ENCODE measurements at places on chromosomes 5 and 9.

DNA sequence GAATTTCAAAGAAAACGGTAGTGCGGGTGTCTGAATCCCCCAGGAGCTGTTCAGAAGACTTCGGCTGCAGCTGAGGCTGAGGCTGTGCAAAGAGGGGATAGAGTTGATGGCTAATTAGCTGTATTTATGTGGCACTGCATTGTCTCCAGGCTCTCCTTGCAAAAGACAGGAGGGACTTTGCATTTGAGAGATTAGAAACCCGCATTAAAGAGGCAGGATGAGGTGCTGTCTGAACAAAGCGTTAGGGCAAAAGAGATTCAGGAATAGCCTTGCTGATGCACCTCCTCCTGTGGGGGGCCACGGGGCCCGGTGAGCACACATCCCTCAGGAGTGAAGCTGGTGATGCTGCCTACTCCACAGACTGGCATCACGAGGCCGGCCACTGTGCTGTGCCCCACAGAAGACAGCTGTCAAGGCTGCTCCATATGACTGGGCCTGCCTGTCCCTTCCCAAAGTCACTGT lies 343.6 kb upstream of the DAP start:
- DNase-seq: peak; percentile 10

- no peak for DNase-seq
Measured at GRCh38 chr5:133496631-133497030, 115.7 kb downstream of the FSTL4 start.

DNA sequence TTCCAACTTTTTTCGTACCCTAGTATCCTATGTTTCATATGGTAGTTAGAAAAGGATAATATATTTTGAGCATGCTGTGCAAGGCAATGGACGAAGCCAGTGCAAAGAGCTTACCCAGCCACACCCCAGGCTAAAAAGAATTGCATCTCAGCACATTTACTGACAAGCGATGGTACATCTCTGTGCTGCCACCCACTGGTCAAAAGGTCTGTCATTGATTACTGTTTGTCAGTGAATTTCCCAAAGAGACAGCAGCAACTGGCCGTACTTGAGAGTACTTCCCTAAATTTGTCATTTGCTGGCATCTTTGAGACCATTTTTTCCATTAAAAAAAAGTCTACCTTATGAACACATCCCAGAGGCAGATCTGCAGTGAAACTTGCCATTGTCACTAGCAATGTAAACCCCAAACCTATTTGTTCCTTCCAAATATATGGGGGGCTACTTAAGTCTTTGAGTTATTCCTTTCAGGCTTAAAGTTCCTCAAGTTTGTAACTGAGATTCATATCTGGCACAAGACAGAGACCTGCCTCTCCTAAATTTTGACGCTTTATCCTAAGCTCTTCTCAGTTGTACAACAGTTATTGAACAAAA lies 184.3 kb downstream of the CTNND2 start:
- peak; percentile 50 for DNase-seq

DNA sequence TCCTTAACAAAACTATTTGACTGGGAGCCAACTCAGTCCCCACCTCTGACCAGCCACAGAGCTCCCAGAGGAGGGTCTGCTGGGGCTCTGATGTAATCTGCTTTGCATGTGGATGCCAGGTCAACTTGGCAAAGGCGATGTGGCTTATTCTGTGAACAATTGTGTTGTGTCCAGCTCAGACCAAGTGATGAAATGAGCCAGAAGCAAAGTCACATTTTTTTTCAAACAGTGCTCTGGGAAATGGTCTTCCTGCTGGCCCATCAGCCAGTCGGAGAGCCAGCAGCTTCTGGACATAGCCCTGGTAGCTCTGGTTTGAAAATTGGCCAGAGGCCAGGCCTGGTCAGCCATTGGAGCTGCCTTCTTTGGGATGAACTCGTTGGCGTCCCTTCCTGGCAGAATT lies 86.5 kb downstream of the ANGPTL2 start:
- DNase-seq: no peak

DNA sequence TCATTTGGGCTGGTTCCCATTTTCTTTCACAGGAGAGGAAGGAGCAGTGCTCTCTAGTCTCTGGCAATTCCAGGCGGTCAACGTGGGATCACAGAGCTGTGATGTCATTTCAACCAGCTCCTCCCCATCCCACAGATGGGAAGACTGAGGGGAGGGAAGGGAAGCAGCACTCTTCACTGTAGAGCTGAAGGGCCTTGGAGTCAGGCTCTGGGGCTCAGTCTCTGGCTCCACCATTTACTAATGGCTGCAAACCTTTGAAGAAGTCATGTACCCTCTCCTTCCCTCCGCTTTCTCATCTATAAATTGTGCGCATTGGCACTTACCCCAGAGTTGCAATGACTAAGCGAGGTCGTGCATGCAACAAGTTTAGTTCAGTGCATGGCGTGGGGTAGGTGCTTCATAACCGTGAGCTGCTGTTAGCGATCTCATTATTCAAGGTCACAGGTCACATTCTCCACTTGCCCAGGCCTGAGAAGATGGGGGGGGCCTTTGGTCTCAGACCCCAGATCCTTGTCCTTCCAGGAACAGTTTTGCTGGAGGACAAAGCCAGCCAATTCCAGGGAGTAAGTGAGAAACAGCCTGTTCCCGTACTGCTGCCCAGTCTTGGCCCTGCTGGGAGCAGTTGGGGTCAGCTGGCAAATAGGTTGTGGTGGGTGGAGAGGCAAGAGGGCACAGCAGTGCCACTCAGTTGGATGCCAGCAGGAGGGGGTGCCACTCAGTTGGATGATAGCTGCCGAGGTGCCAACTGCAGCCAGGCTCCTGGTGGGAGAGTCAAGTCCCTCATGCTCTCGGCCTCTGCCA lies 136.7 kb downstream of the RGS3 start:
- DNase-seq: no peak

- DNase-seq: no peak
Measured at GRCh38 chr5:60640901-60641300, 59.1 kb downstream of the DEPDC1B start.

GRCh38 chr5:154318691-154319090 lies 127.1 kb upstream of the SAP30L start:
- no peak for DNase-seq

DNA sequence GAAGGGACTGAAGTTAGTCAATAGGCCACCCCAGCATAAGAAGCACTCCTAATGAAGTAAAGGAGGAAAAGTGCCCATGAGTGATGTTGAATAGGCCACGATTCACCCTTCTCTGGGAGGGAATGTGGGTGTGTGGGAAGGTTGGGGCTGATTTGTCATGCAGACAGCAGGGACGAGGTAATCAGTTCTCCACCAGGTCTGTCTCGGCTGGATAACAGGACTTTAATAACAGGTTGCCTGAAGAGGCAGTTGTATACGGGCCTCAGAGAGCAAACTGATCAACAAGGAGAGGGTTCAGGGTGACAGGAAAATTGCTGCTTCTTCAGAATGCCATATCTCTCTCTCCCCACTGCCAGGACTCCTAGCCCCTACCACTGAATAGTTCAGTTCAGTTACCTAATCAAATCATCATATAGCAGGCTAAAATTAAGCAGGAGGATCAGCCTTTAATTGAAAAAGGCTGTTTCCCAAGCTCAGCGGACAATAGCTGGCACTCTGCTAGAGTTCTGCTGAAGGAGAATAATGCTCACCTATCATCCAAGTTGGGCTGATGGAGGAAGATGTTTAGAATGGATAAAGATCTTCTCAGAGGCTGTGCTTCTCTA lies 43.6 kb upstream of the SMIM32 start:
- DNase-seq: no peak
